ENCODE measurements at places on chromosomes 6 and 20. TPM values are rescaled to one million over a fixed set of nuclear protein-coding genes. Genes with fewer than 3 reads are reported as not detected.

DNA sequence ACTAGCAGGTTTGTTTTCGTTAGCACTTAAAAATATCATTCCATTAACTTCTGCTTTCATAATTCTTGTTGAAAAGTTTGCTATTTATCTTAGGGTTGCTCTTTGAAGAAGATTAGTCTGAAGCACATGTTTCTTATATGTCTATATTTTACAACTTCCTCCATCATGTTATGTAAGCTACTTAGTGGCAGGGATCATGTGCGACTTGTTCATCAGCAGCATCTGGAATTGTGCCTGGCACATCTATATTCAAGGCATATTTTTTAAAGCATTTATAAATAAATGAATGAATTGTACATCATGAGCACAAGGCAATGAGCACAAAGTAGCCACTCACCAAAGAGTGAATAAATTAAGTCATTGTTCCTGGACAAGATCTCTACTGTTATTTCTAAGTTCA is 187.2 kb upstream of the COL21A1 start:
- DNase-seq: no peak
- H3K36me3 ChIP-seq: no peaks in the 10 kb centered on the region
- no peak overlapping the region for H3K4me3 ChIP-seq
- peaks cover 27% of the 10 kb centered on the region for H3K4me1 ChIP-seq
- no peak overlapping the region for H3K27ac ChIP-seq

DNA sequence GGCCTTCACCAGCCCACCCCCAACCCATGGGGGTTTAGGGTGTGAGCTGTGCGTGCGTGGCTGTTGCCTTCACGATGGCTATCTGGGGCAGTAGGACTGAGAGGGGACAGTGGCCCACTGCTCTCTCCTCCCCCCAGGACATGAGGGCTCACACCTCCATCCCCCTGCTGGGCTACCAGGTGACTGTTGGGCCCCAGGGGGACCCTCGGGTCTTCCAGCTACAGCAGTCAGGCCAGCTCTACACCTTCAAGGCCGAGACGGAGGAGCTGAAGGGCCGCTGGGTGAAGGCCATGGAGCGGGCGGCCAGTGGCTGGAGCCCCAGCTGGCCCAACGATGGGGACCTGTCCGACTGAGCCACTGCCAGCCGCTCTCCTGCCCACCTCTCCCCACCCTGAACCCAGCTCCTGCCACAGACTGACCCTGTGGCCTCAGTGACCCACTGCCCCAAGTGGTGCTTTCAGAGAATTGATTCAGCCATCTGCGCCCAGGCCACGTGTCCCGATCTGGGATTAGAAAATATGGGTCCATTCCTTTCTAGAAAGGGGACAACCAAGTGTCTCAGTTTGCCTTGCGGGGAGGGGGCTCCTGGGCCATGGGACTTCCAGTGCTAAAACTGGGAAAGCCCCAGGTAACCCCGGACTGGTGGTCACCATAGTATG is 22.5 kb downstream of the FGD2 start:
- H3K36me3 ChIP-seq: no peaks in the 10 kb centered on the region
- H3K4me1 ChIP-seq: peaks cover 10% of the 10 kb centered on the region
- DNase-seq: no peak
- no peaks in the 10 kb centered on the region for H3K27me3 ChIP-seq

- H3K4me3 ChIP-seq: no peak overlapping the region
- DNase-seq: no peak
- H3K27ac ChIP-seq: no peak overlapping the region
- H3K27me3 ChIP-seq: no peaks in the 10 kb centered on the region
- H3K4me1 ChIP-seq: no peaks in the 10 kb centered on the region
- no peaks in the 10 kb centered on the region for H3K36me3 ChIP-seq
Observed at GRCh38 chr20:14775778-14776177, 438.4 kb upstream of the FLRT3 start.

- DNase-seq: no peak
- no peak overlapping the region for H3K4me3 ChIP-seq
- no peaks in the 10 kb centered on the region for H3K36me3 ChIP-seq
- no peaks in the 10 kb centered on the region for H3K4me1 ChIP-seq
Observed at GRCh38 chr6:18676548-18676947, 289.4 kb downstream of the RNF144B start.

DNA sequence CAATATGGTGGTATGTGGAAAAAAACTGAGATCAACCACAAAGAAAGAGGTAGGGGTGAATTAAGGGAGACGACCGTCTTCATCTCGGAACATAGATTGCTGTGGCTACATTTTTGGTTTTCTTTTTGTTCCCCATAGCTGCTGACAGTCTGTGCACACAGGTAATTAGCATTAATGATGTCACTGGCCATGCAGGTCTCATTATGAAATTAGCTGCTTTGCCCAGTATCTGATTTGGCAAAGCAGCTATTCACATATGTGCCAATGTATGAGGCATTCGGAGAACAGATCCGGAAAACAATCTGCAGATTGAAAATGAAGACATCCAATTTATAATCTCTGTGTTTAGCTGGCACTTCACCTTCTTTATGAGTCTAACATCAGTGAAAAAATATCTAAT is 13.1 kb downstream of the NOX3 start:
- H3K4me1 ChIP-seq: no peaks in the 10 kb centered on the region
- no peak overlapping the region for H3K27ac ChIP-seq
- H3K36me3 ChIP-seq: no peaks in the 10 kb centered on the region
- no peak overlapping the region for H3K4me3 ChIP-seq
- H3K27me3 ChIP-seq: peaks cover 6% of the 10 kb centered on the region

DNA sequence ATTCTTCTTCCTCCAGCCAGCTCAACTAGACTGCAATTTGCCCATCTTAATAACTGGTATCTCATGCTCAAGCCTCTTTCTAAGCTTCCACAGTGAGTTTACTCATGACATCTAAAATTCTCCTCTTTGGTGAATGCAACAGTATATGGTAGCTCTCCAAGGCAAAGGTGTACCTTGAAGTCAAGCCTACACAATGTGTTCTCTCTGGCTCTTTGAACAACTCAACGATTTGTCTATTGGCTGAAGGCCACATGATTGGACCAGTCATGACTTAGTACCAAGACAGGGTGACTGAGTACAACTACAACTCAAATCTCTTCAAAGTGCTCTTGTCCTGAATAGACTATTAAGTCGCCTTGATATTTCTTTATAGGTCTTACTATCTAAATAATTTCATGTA is 199.6 kb downstream of the PKHD1 start:
- H3K4me3 ChIP-seq: no peak overlapping the region
- no peaks in the 10 kb centered on the region for H3K36me3 ChIP-seq
- DNase-seq: no peak
- H3K4me1 ChIP-seq: no peaks in the 10 kb centered on the region
- H3K27ac ChIP-seq: no peak overlapping the region

DNA sequence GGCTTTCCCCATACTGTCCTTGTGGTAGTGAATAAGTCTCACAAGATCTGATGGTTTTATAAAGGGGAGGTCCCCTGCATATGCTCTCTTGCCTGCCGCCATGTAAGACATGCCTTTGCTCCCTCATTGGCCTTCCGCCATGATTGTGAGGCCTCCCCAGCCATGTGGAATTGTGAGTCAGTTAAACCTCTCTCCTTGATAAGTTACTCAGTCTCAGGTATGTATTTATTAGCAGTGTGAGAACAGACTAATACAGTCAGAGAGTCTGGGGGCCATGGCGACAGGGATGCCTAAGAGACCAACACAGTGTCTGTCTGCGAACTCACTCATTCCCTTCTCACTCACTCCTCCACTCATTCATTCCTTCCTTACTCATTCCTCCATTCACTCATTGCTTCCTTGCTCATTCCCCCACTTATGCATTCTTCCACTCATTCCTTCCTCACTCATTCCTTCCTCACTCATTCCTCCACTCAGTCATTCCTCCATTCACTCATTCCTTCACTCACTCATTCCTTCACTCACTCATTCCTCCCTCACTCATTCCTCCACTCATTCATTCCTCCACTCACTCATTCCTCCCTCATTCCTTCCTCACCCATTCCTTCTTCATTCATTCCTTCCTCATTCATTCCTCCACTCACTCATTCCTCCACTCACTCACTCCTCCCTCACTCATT is 137.5 kb upstream of the AGPAT4 start:
- no peaks in the 10 kb centered on the region for H3K27me3 ChIP-seq
- H3K4me3 ChIP-seq: no peak overlapping the region
- no peak overlapping the region for H3K27ac ChIP-seq
- H3K4me1 ChIP-seq: no peaks in the 10 kb centered on the region

DNA sequence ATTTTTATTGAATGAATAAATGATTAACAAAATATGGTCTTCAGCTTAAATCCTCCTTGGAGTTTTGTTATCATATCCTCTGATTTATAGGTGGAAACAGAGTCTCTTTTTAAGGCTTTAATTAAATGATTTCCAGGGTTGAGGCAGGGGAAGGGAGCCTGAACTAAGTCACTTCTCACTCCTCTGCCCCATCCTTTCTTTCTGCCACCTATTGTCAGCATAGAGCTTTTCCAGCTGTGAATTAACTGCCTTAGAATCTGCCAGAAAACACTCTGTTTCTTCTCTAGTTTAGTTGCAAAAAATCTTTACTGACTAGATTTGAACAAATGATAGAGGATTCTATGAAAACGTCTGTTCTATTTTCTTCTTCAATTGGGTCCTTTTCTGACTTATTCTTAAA is 9.8 kb downstream of the OGFRL1 start:
- H3K4me1 ChIP-seq: no peaks in the 10 kb centered on the region
- H3K4me3 ChIP-seq: no peak overlapping the region
- peaks cover 3% of the 10 kb centered on the region for H3K36me3 ChIP-seq
- no peak for DNase-seq
- H3K27ac ChIP-seq: no peak overlapping the region

DNA sequence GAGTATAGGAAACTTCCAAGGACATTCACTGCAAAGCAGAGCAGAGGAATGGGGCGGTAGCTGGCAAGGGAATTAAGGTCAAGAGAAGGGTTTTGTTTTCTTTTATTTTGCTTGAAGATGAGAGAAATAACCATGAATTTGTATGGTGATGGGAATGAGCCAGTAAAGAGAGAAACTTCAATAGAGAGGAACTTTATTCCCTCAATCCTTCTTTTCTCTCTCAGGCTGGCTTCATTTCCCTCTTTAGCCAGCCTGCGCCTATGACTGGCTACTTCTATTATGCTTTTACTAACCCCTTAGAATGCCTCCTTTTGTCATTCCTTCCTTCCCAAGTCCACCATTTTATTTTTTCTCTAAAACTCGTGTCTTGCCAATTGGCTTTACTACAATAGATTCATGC is 101.4 kb upstream of the CEP85L start:
- peaks cover 10% of the 10 kb centered on the region for H3K4me1 ChIP-seq
- H3K4me3 ChIP-seq: no peak overlapping the region
- H3K27me3 ChIP-seq: no peaks in the 10 kb centered on the region
- no peaks in the 10 kb centered on the region for H3K36me3 ChIP-seq
- DNase-seq: no peak

The RFX6 gene
- polyA plus RNA-seq: not detected

The CTCFL gene
- 0.08 TPM for polyA plus RNA-seq

The DDX43 gene
- polyA plus RNA-seq: 0.13 TPM

The PLCB4 gene
- polyA plus RNA-seq: 0.22 TPM
